ENCODE measurements at places on chromosomes 3 and 15.
A peak's percentile ranks its signal among the peaks of the same experiment; 100 is the strongest.

DNA sequence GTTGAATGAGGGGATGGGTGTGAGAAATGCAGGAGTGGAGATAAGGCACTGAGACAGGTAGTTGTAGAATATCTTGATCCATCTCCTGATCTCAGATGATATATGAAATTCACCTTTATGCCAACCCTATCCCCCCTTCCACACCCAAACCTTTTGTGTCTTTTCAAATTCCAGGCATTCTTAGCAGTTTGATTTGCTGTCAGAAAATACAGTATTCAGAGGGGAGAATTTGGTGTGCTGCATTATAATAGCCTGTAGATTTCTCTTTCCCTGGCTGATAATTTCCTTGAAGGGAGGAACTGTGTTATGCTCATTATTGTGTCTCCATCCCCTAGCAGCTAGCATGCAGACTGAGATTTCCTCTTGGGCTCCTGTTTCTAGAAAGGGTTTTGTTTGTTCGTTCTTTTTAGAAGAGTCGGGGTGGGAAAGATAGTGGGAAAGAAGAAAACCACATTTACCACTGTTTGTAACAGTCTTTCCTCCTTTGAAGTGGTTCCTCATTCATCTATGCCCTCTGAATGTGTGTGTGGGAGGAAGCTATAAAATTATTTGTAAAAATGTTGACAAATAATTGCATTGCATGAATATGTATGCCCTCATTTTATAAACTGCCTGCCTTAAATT, 373.4 kb downstream of the DIPK2A start:
- DNase-seq: no peak

DNA sequence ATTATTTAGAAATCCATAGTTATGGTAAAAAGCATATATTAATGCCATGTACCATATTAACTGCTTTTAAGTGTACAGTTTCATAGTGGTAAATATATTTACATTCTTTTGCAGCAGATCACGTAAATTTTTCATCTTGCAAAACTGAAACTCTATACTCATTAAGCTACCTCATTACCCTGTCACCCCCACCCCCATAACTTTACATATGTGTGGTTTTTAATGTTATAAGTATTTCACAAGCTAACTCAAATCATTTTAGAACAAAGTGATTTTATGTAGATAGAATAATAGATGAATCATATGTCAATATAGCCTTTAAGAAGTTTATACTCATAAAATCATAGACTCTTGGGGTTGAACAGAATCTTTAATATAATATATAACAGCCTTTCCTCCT, 7.1 kb upstream of the TP63 start:
- no peak for DNase-seq

GRCh38 chr3:119558626-119559317, 642 bp downstream of the CD80 start:
- DNase-seq: no peak

DNA sequence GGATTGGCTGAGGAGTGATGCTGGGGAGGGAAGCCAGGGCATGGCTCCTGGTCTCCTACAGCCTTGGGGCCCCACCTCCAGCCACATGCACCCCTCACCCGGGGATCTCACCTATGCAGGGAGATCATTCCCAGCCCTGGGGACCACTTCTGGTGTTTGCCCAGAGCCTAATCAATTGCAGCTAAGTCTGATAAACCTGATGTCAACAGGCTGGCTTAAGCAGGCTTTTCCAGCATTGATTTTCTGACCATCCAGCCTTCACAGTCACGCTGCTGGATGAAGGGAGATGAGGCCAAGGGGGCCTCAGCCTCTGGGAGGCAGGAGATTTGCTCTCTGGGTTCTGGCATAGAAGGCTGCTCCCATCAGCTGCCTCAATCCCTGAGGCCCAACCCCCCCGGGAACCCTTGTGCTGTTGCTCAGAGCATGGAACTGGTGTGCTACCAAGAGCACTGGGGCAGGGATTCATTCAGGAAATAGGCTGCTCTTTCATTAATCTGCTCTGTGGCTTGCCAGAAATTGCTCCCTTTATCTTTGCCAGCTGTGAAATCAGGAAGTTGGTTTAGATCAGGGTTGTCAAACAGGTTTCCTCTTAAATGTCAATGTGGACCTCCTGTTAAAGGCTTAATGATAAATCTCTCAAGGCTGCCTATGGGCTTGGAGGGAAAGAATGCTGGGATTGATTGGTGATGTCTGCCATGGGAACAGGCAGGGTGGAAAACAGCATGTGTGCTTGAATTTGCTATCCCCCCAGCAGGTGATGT, 19.0 kb downstream of the FAM3D start:
- no peak for DNase-seq

DNA sequence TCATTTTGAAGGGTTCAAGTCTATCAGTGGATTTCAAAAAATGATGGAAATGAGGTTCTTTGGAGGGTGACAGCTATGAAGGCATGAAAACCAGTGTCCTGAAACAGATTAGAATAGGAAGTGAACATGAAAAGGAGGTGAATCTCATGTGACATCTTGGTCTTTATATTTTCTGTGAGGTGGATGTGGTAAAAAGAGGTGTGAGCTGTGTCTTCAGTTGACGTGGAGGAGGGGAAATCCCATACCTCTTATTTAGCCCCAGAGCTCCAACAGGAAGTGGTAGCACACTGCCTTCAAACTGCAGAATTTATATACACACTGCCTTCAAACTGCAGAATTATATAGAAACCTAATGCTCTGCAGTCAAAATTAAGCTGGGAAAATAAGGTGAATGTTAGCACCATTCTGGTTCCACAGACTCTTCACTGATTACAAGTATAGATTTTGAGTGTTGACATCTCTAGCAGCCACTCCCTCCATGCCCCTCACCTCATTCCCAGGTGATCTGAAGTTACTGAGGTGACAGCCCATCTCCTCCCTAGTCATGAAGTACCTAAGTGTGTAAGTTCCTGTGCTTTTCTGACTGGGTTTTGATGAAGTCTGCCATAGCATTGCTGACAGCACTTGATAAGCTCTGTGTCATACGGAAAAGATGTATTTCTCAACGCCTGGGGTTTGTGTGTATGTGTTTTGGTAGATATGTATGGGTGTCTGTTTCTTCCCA, 2.7 kb downstream of the RAB8B start:
- no peak for DNase-seq

DNA sequence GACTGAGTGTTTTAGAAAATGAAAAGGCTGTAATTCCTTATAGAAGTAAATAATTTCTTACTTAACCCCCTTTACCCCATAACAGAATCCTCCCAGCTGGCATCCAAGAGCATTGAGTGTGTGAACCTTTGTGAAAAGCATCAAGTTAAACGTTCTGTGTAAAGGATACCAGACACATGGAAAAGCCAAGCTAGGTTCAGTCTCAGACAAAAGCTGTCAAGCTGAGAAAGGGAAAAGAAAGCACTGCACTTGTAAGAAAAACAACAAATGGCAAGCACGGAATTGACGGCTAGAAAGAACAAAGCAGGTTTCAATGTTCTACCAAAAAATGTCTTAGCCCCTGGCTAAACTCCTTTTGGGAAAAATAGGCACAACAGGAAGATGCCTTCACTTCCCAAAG, 176.5 kb downstream of the FHIT start:
- no peak for DNase-seq

GRCh38 chr15:58409861-58410260, 21.9 kb upstream of the LIPC start:
- no peak for DNase-seq

DNA sequence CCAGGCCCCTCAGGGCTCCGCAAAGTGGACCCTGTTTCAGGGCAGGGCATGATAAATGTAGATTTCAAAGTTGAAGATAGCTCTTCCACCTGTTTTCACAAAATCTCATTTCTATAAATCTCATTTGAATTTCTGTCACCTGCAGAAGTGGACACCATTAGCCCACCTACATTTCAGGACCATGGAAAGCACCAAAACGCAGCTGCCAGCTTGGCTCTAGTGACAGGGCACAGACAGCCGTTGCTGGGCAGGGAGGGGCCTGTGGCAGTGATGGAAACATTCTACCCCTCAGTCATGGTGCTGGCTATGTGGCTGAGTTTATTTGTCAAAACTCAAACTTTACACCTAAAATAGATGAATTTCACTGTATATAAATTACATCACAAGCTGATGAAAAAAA, 40.4 kb downstream of the PRR23E start:
- DNase-seq: no peak

DNA sequence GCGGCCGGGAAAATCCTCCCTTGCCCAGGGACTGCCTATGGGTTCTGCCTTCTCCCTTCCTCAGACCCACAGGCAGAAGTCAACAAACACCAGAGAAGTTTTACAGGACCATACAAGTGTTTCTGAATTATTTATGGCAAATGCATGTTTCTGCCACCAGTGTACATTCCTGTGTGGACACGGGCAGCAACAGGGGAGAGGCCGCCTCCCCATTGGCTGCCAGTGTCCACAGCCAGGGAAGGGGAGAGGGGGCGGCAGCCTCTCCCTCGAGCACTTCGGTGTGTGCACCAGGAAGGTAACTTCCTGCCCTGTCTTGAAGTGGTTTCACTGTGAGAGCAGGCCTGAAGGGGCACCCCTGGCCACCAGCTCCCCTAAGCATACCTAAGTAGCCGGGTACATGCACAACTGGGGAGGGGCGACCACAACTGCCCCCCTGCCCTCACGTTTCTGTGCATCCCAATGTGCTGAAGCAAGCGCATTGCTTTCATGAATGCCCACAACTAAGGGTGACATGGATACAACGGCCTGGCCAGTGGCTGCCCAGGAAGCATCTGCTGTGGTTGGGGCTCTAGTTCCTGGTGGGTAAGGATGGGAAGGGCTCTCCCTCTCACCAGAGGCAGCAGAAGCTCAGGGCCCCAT, 14.8 kb upstream of the SHISA5 start:
- DNase-seq: no peak

DNA sequence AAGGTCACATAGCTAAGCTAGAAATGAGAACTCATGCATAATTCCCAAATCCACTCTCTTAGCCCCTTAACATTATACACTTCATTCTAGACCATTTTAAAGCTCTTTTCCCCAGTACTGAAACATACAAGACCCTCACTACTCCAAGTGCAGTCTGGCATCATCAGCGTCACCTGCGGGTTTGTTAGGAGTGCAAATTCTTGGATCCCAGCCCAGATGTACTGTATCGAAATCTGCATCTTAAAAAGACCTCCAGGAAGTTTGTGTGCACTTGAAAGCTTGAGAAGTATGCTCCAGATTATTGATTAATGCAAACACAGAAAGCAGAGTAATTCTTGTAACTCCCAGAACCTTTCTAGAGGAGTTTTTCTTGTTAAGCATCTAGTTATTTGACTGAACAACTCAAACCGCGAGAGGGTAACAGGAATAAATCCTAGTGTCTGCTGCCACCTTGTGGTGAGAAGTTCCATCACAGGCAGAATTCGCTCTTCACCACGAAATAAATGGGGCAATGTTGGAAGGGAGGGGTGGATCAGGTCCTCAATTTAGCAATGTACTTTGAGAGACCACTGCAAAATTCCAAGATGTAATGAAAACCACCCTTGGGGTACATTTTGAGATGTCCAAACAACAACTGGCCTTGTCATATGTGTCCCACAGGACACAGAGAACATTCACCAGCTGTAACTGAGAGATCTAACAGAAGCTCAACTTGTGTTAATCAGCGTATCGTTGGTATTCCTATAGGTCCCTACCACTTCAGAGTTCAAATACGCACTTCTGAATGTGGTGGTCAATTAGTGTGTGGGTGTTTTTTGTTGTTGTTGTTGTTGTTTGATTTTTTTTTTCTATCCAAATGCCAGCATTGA, 583 bp upstream of the C3orf49 start:
- DNase-seq: peak; percentile 26

DNA sequence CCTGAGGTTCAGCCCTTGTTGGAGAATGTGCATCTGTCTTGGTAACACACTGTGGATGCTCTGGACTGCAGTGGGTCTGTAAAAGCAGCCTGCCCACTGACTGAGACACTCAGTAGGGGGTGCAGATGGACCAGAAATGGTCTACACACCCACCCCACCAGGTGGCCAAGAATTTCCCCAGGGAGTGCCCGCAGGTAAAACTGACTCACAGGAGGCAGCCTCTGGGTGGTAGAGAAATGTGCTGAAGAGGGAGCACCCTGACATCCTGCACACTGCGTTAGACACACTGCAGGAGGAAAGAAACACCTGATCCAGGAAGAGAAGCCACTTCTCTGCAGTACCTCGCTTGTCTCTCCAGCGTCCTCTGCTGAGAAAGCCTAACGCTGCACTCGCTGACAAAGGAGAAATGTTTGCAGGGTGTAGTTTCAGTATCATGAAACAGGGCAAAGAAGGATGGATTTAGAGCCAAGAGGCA, 109.5 kb upstream of the ABHD17C start:
- peak; percentile 42 for DNase-seq

GRCh38 chr3:65540666-65541065, 498.1 kb downstream of the MAGI1 start:
- no peak for DNase-seq

DNA sequence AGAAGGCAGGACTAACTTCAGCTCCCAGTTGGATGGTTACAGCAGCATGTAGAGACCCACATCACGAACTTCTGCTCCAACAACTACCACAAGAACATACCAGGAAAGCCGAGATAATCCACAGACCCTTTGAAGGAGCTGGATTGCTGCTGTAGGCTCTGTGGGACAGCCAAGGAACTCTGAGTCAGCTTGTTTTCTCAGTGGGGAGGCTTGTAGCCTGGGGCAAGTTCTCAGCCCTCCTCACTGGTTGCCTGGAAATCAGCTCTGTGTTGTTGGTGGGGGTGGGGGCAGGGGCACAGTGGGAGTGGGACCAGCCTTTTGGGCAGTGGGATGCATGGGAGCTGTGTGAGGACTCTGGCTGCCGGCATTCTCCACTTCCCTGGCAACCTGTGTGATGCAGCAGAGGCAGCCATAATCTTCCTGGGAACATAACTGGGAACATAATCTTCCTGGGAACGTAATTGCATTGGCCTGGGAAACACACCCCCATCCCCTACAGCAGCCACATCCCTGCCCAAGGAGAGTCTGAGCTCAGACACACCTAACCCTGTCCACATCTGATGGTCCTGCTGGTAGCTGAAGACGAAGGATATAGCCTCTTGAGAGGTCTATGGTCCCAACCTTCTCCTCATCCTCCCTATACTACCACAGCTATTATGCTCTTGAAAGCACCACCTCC, 153.1 kb downstream of the PEAK1 start:
- DNase-seq: no peak

- DNase-seq: no peak
These were observed 456.5 kb downstream of the IL5RA start for GRCh38 chr3:2653706-2654105.

DNA sequence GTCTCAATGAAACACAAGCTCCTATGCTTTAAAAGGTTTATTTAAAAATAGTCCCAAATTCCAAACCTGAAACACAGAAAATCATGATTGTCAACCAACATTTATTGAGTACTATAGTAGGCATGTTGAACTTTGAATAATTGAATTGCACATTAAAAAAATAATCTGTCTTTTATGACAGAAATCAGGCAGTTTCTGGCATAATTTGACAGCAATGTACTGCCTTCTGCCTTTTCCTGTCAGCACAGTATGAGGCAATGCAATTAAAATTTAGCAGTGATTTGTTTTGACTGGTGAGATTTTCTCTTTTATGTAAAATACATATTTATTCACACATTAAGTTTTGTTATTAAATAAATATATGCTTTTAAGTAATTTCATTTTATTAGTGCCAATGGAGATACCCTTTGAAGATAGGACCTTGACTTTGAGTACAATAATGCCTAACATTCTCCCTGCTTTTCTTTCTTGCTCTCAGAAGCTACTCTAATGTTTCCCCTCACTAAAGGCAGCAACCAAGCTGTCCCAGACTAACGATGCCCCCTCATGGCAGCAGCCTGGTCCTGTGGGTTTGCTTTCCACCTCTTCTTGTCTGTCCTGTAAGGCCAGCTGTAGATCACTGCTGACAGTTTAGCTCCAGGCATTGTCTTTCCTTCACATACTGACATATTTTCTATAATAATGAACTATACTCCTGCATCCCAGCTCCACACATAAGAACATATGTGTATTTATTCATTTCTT, 346.7 kb downstream of the IL20RB start:
- no peak for DNase-seq
